CD4-positive, alpha-beta T cell treated with Interleukin-15 for 4 hours (primary cell): ENCODE measurements at places on chromosomes 2 and 18.

GRCh38 chr2:61948661-61949457, 43.4 kb downstream of the COMMD1 start:
- no peak for DNase-seq

DNA sequence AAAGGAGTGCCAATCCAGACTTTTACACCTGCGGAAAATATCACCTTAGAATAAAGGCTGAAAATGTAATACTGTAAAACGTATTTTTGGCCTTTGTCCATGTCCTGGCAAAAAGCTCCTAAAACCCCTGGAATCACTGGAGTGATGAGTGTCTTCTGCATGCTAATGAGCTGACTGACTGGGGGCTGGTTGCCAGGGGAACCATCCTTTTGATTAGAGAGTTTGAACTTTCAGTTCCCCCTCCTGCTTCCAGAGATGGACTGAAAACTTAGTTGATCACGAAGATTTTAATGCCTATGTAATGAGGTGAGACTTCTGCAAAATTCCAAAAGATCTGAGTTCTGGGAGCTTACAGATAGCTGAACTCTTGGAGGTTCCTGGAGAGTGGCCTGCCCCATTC, 20.5 kb downstream of the PUM2 start:
- no peak for DNase-seq

- no peak for DNase-seq
Observed at GRCh38 chr18:45481821-45482220, 133.5 kb upstream of the SLC14A2 start.

- DNase-seq = no peak
Observed at GRCh38 chr18:57569133-57569532, 17.4 kb downstream of the FECH start.

GRCh38 chr2:178859730-178860129, 52.5 kb upstream of the TTN start:
- no peak for DNase-seq

DNA sequence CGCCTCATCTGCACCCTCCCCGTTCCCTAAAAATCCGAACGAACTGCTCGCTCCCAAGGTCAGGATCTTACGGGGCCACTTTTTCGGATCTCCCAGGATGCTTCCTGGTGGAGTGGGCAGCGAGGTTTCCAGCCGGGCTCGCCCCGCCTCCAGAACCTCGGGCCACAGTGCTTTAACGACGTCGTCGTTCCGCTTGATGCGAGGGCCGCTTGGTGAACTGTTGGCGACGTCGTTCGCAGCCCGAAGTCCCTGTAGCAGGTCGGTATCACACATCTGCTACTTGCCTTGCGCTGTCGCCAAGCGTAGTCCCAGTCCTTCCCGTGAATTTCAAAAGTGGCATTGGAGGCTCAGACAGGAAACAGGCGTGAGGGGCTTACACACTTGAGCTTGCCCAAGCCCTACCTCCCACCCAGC, 15.3 kb downstream of the EVX2 start:
- no peak for DNase-seq

DNA sequence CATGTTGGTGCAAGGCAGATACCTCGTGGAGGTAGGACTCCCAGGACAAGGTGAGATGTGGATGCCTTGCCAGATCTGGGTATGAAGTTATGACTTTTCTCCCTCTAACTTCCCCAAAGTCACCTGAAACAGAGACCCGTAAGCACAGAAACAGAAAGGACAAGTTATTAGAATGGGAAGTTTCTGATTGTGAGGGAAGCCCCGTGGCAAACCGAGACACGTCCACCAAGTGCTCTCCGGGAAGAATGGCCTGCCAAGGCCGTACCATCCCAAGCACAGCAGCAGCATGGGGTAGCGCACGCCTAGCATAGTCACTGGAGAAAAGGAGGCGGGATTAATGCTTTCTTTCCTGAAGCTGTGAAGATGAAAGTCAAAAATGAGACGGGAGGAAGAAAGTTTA, 110.6 kb downstream of the ZNF532 start:
- no peak for DNase-seq

DNA sequence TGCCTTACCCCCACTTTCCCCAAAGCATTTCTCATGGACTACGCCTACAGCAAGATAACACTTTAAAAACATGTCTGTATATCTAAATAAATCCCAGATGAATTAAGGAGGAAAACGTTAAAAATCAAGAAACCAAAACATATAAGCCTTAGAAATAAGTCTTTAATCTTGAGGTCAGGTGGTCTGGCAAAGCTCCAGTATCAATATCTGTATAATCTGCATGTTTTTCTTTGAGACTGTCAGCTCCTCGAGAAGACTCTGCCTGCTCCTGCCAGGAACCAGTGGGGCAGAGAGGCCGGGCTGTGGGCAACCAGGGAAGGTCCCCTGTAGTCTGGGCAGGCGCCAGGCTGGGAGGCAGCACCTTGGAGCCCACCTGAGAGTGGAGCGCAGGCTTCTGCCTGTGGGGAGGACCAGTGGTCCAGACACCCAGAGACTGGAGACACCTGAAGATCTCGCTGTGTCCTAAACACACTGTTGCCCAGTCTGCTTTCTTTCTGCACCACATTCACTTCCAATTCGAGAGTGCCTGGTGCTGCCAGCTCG, 291.0 kb upstream of the SOX11 start:
- no peak for DNase-seq

- no peak for DNase-seq
Observed at GRCh38 chr2:234193977-234194563, 143.6 kb downstream of the SPP2 start.

DNA sequence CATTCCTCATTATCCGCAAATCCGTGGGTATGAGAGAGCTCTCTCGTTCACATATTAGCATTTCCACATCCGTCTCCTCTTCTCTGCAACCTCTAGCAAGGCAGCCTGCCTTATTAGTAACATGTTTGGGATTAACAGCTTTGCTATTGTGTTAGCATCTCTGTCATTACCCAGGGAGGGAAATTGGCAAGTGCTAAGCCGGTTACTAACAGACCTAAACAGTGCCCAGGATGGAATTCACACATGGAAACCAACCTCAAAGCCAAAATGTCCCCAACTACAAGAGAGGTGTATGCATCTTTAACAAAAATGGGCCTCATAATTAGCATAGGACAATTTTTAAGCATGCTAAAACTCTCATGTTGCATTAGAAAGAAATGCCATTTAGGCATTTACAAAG, 309.0 kb upstream of the MEIS1 start:
- no peak for DNase-seq

- DNase-seq = no peak
Observed at GRCh38 chr2:54470266-54470938, 14.3 kb downstream of the SPTBN1 start.

- no peak for DNase-seq
Observed at GRCh38 chr2:237588044-237588696, 2.4 kb downstream of the RAB17 start.

DNA sequence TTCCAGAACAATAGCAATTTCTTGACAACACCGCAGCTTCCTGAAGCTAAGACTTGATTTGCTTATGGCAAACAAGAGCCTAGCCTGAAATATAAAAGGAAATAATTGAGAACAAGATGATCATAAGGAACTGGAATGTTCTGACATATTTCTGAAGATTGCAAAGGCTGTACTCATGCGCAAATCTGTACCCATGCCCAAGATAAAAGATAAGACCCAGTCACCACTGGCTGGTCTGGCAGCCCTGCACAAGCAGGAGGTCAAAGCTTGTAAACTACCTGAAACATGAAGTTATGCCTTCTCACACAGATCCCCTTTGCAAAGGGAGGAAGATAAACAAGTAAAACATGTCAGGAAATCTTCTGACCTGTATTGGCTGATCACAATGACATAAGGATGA, 160.8 kb upstream of the GYPC start:
- DNase-seq = no peak

- no peak for DNase-seq
Observed at GRCh38 chr2:126700677-126701076, 44.7 kb downstream of the GYPC start.

DNA sequence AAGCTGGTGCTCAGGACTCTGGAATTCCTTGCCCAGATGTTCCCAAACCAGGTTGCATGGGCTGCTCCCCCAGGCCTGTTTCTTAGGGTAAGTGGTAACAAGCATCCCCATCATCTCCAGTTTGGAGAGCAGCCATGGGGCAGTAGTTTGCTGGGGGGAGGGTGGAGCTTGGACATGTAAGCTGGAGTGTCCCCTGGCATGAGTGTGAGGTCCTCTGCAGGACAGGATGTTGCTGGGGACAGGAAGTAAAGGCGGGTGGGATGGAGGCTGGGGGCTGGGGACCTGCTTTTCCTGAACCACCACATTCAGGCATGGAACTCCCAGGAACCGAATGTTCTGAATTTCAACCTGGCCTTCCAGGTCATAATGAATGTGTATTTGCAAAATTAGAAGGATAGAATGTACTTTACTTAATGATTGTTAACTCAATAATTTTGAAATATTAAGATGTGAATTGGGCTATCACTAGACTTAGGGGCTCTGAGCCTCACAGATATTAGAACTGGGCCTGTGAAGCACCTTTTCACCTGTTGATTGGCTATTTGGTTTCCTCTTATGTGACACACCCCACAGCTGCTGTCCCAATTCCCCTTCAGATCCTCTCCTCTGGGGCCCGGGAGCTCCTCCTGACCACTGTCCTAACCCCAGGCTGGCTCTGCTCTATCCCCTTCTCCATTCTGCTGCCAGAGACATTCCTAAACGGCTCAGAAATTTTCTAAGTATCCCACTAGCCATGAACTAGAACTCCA, 66.4 kb upstream of the EPAS1 start:
- no peak for DNase-seq

DNA sequence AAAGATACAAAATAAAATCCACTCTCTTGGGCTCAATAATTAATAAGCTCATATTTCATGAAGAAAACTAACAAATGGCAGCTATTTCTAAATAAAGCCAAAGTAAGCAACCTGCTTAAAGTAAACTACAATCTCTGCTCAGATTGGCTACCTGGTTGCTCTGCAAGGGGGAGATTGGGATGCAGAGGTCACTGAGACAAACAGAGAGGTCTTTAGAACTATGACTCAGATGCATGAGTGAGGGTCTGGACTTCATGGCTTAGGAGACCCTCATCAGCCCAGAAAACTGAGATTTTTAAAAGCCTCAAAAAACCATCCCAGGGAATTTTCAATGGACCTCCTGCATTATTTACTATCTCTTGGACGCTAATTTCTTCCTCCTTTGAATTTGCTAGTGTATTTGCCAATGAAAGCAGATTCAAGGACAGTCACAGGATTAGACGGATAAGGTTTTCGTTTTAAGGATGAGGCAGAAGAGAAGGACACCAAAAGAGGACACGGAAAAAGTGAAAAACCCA, 17.4 kb downstream of the CYTIP start:
- DNase-seq = no peak

GRCh38 chr2:5982903-5983265, 290.7 kb downstream of the SOX11 start:
- DNase-seq = no peak

DNA sequence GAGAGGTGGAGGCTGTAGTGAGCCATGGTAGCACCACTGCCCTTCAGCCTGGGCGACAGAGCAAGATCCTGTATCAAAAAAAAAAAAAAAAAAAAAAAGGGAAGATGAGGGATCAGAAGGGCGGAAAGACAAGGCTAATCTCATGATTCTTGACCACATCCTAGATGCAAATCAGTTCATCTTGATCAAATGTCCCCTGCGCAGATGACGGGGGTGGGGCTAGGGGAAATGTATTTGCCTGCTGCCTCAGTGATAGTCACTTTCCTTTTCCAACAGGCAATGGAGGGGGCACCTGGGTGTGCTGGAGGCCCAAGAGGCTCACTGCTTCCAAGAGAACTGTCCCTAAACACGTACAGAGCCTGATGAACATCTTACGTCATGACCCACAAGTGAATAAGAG, 3.7 kb upstream of the EMILIN2 start:
- DNase-seq = no peak

DNA sequence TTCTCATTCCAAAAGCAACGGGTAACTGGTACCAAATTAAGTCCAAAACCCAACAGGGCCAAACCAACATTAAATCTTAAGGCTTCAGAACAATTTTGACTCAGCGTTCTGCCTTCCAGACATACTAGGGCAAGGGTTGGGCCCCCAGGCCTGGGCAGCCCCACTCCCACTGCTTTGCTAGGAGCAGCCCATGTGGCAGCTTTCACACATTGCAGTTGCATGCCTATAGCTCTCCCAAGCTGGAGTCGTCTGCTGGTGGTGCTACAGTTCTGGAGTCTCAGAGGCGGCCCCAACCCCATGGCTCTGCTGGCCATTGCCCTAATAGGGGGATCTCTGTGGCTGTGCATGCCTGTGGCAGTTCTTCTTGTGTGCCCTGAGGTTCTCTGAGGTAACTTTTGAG, 37.6 kb upstream of the CD226 start:
- no peak for DNase-seq

- DNase-seq = no peak
Observed at GRCh38 chr2:235598532-235599531, 105.0 kb downstream of the AGAP1 start.

DNA sequence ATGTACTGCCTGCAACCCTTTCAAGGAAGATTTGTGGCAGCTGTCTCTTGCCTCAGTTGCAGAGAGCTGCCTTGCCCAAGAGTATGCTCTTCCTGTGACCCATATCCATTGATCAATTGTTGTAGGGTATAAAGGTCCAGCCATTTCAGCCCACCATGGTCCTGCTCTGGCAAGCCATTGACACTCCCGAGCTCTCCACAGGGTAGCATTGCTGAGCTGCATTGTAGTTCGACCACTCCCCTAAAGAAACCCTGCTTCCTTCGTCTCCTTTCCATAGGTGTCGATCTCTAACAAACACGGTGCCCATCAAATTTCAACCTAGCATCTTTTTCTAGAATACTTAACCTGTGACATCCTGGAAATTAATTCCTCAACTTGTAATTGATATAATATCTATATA, 104.9 kb upstream of the NDUFV2 start:
- no peak for DNase-seq

GRCh38 chr2:120948662-120949011, 213.0 kb downstream of the GLI2 start:
- no peak for DNase-seq

DNA sequence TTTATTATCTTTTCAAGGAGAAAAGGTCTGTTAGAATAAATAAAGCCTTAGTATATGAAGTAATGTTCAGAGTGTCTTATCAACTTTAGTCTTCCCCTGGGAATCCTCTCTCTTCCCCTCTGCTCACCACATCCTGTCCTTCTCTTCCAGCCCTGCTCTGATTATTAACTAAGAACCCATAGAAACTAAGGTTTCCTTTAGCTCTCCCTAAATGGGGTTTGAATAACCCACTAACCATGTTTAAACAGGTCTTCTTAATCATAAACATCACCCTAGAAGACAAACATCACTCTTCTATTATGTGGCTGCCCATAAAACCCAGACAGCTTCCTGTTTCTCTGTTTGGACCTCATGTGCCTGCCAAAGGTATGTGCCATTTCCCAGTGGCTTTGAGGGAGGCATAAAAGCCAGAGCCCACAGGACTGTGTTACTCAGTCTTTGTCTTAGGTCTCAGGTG, 50.1 kb downstream of the SLC14A1 start:
- DNase-seq = peak; percentile 33

GRCh38 chr2:16155766-16156165, 215.4 kb downstream of the MYCN start:
- DNase-seq = no peak
